ENCODE measurements at places on chromosomes 7 and 10. TPM values are rescaled to one million over a fixed set of nuclear protein-coding genes. Genes with fewer than 3 reads are reported as not detected.
A peak's percentile ranks its signal among the peaks of the same experiment; 100 is the strongest.

GRCh38 chr10:107427016-107427415, 262.5 kb upstream of the SORCS1 start:
- no peak for DNase-seq

DNA sequence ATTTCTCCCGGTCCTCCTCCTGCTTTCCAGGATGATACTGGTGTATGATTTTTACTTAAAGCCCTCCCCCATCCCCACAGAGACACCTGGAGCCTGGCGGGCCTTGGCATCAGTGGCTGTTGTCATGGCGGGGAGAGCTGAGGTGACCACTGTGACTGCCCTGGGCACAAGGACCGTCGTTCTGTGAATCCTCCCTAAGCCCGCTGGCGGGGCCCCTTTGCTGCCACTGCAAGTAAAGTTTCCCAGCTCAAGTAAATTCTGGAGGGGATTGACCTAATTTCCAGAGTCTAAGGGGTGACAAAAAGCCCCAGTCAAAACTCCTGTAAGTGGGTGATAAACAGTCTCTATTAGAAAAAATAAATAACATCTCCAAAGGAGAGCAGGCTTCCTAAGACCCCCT, 393.2 kb upstream of the PODXL start:
- DNase-seq, result no peak

DNA sequence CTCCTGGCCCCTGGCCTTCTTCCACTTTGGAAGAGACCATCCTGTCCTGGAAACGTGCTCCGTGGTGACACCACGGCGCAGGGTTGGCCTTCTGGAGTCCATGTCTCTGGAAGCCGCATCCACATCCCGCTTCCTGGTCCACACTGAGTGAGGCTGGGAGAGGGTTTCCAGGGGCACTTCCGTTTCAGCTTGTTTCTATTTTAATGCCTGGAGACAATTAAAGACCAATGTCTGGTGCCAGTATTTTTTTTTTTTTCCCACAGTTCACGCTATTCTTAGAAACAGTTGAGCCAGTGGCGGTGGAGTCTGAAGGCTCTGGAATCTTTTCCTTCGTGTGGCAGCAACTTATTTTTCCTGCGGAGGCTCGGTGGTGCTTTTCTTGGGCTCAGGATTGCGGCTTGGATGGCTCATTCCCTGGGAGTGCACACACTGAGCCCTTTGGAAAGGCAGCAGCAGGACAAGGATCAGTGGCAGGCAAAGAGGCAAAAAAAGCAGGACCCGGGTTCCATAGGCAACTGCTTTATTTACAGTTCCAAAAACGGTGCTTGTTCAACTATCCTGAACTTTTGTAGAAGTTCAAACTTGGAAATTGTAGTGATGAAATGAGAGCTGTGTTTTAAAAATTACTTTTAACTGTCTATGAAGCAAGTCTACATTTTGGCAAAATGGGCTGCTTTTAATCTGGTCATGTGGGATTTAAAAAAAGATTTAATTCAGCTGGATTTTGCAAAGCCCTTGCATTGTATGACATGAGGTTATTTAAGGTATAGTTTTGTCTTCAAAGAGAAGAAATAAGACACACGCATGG, 202.8 kb downstream of the BAMBI start:
- no peak for DNase-seq

DNA sequence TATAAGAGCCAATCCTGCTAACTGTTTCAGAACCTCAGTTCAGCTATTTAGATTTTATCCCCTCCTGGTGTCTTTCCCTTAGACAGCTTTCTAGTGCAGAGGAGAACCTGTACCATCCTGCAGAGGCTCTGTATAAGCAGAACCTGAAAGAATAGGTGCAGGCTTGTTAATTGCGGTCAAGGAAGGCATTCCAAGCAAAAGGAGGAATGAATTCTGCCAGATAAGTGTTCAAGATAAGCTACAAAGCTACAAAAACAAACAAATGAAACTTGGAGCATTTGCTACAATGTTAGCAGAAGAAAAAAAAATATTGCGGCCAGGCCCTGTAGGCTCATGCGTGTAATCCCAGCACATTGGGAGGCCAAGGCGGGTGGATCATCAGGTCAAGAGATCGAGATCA, 32.6 kb upstream of the AGMO start:
- no peak for DNase-seq

DNA sequence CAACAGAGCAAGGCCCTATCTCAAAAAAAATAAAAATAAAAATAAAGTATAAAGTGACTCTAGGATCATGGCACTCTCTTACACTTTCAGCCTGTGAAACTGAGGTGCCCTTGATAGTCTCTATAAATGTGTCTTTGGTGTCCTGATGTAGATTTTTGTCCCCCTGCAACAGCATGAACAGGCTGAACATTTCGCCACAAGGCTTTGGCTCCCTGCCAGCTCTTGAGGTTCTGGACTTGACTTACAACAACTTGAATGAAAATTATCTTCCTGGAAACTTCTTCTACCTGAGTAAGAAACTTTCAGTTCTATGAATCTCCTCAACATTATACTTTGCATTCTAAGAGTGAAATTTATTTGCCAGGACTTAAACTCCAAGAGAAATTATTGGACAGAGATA, 48.1 kb upstream of the BMS1 start:
- no peak for DNase-seq

- DNase-seq, result no peak
These were observed 144.0 kb upstream of the RET start for GRCh38 chr10:42932735-42933447.

DNA sequence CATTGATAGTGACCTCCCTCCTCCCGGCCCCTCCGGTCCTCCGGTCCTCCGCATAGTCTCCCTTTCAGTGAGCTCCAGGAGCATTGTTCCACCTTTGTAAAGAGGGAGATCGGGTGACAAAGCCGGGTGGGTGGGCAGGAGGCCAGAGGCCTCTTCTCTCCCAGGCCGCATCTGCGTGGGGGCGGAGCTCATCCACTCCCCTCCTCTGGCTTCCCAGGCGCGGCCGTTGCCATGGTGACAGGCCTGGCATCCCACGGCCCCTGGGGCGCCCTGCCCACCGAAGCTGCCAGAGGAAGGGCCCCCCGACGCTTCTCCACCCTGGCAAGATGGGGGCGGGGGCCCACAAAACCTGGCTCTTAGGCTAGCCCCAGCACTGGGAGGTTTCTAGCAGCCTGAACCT, 4.4 kb upstream of the FZD9 start:
- no peak for DNase-seq

- peak; percentile 66 for DNase-seq
These were observed 1.3 kb downstream of the LCOR start for GRCh38 chr10:96833220-96834001.

- DNase-seq, result no peak
These were observed 1066.1 kb upstream of the SORCS1 start for GRCh38 chr10:108230478-108231170.

Gene RET
- 0.78 TPM for total RNA-seq

Gene RASA4B
- 7.8 TPM for total RNA-seq

Data from pancreas (tissue), 10 donors.